ENCODE measurements at places on chromosomes 7 and 10. TPM values are rescaled to one million over a fixed set of nuclear protein-coding genes. Genes with fewer than 3 reads are reported as not detected.

GRCh38 chr7:128836729-128837348 is 6.6 kb downstream of the FLNC start:
- DNase-seq = no peak

The DPP6 gene
- total RNA-seq = not detected

DNA sequence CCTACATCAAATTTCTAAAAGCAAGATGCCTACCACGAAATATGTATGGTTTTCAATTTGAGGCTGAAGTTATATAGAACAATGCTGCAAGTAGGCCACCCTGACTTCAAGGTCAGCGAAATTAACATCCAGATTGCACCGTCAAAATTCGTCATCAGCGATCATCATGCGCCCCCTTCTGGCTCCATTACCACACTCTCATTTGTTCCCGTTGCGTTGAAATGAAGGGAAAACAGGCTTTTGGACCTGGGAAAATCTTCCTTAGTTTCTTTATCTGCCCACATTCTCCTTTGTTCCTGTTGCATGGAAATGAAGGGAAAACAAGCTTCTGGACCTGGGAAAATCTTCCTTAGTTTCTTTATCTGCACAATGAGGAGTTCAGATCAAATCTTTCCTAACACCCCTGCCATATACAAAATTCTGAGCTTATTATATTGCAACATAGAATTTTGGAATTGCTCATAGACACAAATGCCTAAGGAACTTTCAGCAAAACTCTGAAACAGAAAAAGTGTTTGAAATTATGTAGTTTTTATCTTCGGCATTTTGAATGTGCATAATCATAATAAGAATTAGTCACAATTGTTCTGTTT is 98.2 kb upstream of the PRKCQ start:
- DNase-seq = peak; percentile 80

GRCh38 chr10:8375137-8375536 is 320.6 kb downstream of the GATA3 start:
- DNase-seq = peak; percentile 47

The BTBD16 gene
- not detected for total RNA-seq

DNA sequence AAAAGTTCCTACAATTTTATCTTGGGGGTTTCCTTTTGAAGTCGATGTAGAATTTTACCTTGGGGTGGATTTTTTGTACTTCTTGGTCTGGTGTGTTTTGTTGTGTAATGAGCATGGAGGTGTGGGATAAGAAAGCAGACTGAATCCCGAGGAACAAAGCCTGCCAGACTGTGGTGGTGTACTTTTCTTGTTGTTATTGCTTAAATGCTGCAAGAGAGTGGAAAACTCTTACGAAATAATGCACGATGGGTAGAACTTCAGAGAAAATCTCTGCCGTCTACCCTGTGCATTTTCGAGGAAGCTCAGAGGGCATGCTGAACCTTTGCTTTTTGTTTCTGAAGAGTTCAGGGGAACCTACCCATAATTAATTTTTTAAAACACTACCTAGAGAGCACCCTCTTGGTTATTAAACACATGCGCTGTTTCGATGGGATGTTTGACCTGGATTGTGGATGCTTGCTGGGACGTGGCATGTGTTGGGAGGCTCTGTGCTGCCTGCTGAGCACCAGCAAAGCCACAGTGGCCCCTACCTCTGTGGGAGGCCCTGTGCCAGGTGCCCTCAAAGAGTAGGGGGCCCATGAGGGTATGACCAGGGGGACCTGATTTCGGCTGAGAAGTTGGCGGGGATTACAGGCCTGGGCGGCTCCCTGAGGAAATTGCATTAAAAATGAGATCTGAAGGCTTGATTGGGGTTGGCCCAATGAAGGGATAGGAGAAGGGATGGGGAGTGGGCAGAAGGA is 94.1 kb downstream of the TCF7L2 start:
- no peak for DNase-seq

DNA sequence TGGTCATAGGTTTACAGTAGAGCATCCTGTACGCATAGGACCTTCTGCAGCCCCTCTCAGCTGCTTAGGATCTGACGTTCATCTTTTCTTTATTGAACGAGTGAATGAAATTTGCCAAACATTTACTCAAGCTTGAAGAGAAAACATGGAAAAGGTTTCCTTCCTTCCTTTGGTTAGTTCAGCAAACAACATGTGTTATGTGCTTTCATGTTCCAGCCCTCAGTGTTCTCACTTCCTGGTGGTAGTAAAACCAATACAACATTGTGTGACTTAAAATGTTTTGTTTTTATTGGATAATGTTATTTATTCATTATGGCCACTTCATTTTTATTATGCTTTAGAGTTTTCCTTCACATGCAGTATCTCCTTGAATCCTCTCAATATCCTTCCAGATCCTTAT is 1.4 kb upstream of the CDCA7L start:
- no peak for DNase-seq

- DNase-seq = peak; percentile 71
These were observed 3.5 kb downstream of the MKRN1 start for GRCh38 chr7:140475747-140476333.
